Left colon (tissue), 2 donors: ENCODE measurements at places on chromosomes 3 and 15.
A peak's percentile ranks its signal among the peaks of the same experiment; 100 is the strongest.

- no peak for DNase-seq
Measured at GRCh38 chr15:90000186-90001001, 730 bp upstream of the ZNF710 start.

- no peak for DNase-seq
Measured at GRCh38 chr3:184178521-184179138, 4.0 kb downstream of the AP2M1 start.

DNA sequence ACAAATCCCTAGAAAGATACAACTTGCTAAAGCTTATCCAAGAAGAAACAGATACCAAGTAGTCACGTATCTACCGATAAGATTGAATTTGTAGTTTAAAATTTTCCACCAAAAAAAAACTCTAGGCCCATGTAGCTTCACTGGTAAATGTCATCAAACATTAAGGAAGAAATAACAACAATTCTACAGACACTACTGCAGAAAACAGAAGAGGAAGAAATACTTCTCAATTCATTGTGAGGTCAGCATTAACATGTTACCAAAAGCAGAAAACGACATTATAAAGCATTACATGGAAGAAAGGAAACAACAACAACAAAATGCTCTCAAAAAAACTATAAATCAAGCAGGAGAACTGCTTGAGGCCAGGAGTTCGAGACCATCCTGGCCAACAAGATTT, 27.5 kb upstream of the TM4SF19 start:
- DNase-seq, result no peak

GRCh38 chr3:190303884-190304283, 18.4 kb downstream of the CLDN1 start:
- DNase-seq, result no peak

DNA sequence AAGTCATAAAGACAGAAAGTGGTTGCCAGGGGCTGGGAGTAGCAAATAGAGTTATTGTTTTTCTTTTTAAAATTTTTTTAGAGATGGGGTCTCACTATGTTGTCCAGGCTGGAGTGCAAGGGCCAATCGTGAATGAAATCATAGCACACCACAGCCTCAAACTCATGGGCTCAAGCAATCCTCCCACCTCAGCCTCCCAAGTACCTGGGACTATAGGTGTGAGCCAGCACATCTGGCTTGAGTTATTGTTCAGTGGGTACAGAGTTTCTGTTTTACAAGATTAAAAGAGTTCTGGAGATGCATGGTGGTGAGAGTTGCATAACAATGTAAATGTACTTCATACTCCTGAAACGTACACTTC, 23.6 kb downstream of the PFKFB4 start:
- no peak for DNase-seq

- no peak for DNase-seq
Measured at GRCh38 chr15:65761210-65761926, 30.7 kb downstream of the DENND4A start.

DNA sequence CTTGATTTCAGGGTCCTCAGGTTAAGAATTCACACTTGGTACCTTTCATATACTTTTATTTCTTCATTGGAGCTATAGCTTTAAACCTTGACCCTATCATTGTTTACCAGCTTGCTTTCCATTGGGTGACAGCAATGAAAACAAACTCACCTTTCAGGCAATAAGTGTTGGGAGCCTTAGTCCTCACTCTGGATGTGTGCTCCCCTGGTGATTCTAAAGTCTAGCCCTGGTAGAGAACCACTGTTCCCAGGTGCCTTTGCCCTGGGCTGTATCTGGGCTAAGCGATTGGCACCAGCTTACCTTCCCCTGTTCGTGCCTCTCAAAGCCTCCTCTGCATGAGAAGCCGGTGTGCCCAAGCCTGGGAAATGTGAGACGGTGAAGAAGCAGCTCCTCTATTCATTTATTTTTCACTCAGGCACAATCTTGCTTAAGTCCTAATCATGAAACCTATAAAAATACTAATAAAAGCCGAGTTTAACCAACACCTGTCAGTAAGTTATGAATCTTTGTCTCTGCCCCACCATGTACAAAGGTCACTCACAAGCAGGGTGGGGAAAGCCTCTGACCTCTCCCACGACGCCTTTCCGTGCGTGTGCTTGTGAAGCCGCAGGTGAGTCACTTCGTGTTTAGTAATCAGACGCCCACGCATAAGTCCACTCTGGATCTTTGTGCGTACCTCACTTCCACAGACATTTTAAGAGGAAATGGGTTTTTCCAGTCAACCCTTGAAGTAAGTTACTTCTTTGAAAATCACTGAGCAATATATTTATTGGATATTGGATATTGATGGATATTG, 12.8 kb upstream of the ARRDC4 start:
- DNase-seq, result peak; percentile 46

GRCh38 chr3:188796122-188796631, 375.6 kb upstream of the TPRG1 start:
- DNase-seq, result no peak

DNA sequence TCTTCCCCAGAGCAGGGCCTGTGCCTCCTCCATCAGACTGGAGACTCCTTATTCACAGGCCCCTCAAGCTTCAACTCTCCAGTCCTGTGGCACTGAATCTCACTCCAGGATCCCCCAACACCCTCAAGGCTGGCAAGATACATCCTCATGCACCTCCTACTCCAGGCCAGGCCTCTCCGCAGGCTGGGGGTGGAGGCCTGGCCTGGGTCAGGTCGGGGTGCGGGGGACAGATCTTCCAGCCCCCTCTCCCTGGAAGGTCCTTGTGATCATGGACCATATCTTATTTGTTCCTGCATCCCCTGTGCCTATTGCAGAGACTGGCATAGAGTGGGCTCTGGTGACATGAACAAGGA, 147.3 kb downstream of the SMAD6 start:
- DNase-seq, result no peak

- DNase-seq, result no peak
Measured at GRCh38 chr15:27730868-27731267, 368.2 kb downstream of the OCA2 start.

GRCh38 chr3:130470126-130470525, 46.9 kb upstream of the COL6A6 start:
- DNase-seq, result no peak

DNA sequence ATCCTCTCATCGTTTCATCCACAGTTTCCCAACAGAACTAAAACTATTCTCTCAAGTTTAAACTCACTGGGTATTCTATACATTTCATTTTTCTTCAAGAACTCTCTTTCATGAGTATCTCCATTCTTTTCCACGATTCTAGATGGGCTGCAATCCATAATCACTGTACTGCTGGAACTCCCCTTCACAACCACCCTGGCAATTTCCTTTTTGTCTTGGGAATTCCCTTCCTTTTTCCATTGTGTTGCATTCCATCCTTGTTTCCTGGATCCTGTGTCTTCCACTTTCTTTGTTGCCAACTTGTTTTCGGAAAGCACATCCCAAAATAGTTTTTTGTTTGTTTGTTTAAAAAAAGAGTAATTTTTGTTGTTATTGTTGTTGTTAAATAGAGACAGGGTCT, 67.0 kb upstream of the FBN1 start:
- DNase-seq, result no peak

DNA sequence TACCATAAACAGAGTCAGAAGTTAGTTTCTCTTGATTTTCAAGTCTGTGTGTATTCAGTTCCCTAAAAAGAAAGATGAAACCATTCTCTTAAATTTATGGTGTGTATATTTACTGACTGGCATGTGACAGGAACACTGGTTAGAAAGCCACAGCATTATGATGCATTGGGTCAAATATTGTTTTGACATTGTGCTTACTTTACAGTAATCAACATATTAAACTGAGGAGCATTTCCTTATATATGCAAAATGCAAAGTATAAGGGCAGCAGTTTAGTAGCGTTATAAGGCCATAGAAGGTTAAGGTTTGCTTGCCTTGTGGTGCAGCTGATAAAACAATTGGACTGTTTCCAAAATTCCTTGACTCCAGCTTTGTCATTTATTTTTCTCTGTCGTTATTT, 72.9 kb downstream of the EPHA3 start:
- no peak for DNase-seq

GRCh38 chr15:75718328-75718727, 5.7 kb upstream of the CSPG4 start:
- no peak for DNase-seq

DNA sequence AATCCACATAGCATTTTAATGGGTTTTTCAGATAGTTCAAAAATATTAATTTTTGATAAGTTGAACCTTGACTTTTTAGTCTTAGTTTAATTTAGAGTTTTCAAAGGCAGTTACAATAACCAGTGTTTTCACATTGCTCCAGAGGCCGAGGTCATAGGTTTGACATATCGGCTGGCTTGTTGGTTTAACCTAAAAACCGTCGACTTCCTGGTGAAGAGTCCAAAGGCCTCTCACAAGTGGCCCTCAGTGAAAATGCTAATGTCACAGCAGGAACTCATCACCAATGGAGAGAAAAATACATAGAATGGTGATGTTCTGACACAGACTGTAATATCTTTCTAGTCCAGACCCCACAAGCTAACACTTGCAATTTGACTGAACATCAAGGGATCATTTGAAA, 642.3 kb downstream of the PLOD2 start:
- no peak for DNase-seq

GRCh38 chr15:89978914-89979313, 22.2 kb upstream of the ZNF710 start:
- no peak for DNase-seq

GRCh38 chr15:71424765-71425164, 309.5 kb downstream of the THSD4 start:
- DNase-seq, result no peak

DNA sequence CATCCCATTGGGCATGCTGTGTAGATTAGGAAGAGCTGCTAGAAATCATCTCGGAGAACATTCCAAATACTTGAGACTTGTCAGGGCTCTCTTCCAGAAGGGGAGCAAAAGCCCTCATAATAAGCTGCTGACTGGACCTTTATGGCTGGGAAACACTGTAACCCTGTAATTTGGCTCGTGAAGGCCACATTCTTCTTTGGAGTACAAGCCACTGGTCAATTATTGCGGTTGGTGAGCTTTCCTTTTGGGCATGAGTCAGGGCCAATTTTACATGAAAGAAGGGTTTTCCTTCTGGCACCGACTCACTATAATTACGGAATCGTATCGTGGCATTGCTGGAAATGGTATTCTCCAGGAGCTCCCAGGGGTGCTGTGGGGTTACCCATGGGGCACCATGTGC, 434.5 kb upstream of the RGMA start:
- DNase-seq, result no peak

DNA sequence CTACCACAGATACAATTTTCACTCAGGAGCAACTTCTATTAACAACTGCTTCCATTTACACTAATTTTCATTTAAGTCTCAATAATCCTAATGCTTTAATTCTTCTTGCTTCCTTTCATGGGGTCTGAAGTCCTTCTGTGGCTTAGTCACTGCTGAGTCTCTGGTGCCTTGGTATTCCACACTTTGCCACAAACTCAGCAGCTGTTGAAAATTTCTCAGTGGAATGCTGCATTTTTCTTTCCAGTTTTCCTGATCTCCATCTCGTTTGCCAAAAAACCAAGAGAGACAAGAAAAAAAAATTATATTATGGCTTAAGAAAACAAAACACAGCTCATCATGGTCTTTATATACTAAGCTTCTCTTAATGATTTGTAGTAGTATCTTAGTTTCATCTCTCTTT, 269.2 kb upstream of the AZI2 start:
- DNase-seq, result no peak

- no peak for DNase-seq
Measured at GRCh38 chr15:73751511-73751898, 1.6 kb downstream of the INSYN1 start.

GRCh38 chr3:42230860-42231259, 35.1 kb downstream of the CCK start:
- no peak for DNase-seq

GRCh38 chr3:37973246-37974054, 17.1 kb upstream of the VILL start:
- no peak for DNase-seq

DNA sequence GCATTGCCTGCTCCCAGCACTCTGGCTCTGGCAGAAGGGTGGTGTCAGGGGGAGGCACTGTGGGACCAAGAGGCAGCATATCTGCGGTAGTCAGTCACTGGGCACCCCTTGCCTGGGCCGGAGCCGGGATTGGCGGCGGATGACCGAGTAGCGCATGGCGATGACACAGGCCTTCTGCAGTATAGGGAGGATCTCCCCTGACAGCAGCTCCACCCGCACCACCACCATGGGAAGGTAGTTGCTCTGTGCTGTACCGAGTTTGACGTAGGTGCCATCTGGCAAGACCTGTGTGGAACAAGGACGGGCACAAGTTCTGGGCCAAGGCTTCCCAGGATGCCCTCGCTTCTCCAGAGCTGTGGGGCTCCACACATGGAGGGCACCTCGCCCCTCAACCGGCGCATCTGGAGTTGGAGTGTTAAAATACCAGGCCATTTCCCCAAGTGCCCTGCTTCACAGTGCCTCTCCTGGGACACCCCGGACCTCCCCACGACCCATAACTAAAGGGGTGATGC, 6.6 kb downstream of the ACOX2 start:
- DNase-seq, result no peak

DNA sequence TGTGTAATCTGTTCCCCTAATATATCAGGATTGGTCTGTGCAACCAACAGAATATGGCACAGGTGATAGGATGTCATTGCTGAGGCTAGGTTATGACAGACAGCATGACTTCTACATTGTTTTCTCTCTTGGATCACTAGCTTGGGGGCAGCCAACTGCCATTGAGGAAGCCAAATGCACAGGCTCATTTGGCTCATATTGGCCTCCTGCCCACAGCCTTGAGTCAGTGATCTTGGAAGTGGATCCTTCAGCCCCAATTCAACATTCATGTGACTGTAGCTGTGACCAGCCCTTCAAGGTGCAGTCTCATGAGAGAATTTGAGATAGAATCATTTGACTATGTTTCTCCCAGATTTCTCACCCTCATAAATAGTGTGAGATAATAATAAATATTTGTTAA, 675.6 kb downstream of the GRM7 start:
- no peak for DNase-seq

DNA sequence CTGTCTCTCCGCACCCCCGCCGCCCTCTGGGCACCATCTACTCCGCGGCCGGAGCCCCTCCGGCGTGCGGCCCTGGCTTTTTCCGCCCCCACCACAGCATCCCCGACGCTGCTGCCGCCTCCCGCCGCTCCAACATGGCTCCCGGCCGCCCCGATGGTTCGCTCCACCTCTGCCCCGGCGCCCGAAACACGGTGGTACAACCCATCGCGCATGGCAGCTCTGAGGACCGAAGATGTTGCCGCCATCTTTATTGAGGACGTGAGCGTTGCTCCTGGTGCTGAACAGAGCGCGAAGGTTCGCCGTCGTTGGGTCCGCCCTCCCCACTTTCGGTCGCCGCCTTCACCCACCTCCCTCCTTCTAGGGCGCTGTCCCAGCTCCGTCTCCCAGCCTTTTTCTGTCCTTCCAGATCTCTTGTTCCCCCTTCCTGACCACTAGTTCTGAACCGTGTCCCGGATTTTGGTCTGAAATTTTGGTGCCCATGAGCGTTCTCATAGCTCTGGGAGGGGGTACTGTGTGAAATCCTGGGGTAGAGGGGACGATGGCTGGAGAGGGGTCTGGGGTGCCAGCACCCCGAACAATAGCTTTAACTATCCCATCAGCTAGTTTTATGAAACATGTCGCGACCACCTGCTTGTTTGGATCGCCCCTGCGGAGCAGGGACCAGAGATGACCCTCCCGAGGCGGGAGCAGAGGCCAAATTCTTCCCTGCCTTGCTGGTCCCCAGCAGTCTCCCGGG, at the start of gene CELSR3:
Gene CELSR3, minus strand, starts transcription at position 134 of the 736 bp plus-strand sequence. CDS start 252 bp downstream, outside the sequence.
- DNase-seq, result peak; percentile 74

GRCh38 chr3:117567906-117568305, 858.3 kb downstream of the TUSC7 start:
- DNase-seq, result no peak

- no peak for DNase-seq
Measured at GRCh38 chr3:140270329-140270728, 335.3 kb downstream of the CLSTN2 start.
